ENCODE measurements at places on chromosomes 12 and 14.

GRCh38 chr12:47705229-47705565 is 633 bp downstream of the RPAP3 start:
- no peak for DNase-seq

DNA sequence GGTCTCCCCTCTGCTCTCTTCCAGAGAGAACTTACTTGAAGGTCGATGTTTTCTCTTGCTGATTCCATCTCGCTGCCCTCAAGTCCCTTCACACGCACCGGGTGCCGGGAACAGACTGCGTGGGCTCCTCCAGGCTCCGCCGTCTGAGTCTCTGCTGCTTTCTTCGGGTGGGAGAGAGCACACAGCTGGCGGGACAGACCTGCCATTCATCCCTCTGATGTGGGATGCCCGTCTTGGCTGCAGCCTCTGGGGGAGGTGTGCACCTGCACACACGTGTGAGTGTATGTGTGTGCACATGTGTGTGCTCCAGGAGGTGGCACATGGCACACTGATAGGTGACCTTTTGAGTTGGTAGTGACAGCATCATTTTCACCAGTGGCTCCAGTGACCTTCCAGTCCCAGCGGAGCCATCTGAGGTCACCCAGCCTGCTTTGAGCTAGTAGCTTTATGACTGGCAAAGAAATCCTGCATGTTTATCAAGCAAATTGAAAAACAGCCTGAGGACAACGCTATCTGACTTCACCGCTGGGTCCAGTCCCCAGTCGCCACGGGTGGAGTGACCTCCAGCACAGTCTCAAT is at the start of gene NINJ2:
TSS of gene NINJ2 (minus strand) at position 153 of the 579 bp plus-strand sequence. CDS start at position 68, 85 bp downstream.
- DNase-seq, result peak; percentile 23

GRCh38 chr12:18141048-18141982 is 51.3 kb upstream of the RERGL start:
- DNase-seq, result no peak

GRCh38 chr14:22518073-22518472 is 71.0 kb downstream of the DAD1 start:
- DNase-seq, result no peak

GRCh38 chr14:101037021-101037817 is 133.7 kb upstream of the RTL1 start:
- DNase-seq, result no peak

Data from activated naive CD4-positive, alpha-beta T cell treated with anti-CD3 and anti-CD28 coated beads for 36 hours (primary cell).